ENCODE measurements at places on chromosomes 11 and 22. TPM values are rescaled to one million over a fixed set of nuclear protein-coding genes. Genes with fewer than 3 reads are reported as not detected.

SYT12 gene
- total RNA-seq: not detected

ADM gene
- 2.3 TPM for total RNA-seq

OR51B2 gene
- total RNA-seq: not detected

TRMU gene
- total RNA-seq: 86.4 TPM

CWC15 gene
- total RNA-seq: 83.0 TPM

OR52A1 gene
- total RNA-seq: not detected

TMEM184B gene
- 29.7 TPM for total RNA-seq
